CD4-positive, alpha-beta memory T cell (primary cell): ENCODE measurements at places on chromosomes 1 and 21. TPM values are rescaled to one million over a fixed set of nuclear protein-coding genes. Genes with fewer than 3 reads are reported as not detected.

Gene TTC34
- total RNA-seq, result 4.9 TPM

Gene PTPRF
- total RNA-seq, result not detected

Gene SYDE2
- 5.0 TPM for total RNA-seq

GRCh38 chr1:29380532-29380931 lies 144.2 kb downstream of the PTPRU start:
- H3K36me3 ChIP-seq, result no peaks in the 10 kb centered on the region
- DNase-seq, result no peak
- H3K4me3 ChIP-seq, result no peak overlapping the region
- no peaks in the 10 kb centered on the region for H3K27me3 ChIP-seq
- no peaks in the 10 kb centered on the region for H3K4me1 ChIP-seq

Gene UMODL1
- total RNA-seq, result 1.1 TPM

DNA sequence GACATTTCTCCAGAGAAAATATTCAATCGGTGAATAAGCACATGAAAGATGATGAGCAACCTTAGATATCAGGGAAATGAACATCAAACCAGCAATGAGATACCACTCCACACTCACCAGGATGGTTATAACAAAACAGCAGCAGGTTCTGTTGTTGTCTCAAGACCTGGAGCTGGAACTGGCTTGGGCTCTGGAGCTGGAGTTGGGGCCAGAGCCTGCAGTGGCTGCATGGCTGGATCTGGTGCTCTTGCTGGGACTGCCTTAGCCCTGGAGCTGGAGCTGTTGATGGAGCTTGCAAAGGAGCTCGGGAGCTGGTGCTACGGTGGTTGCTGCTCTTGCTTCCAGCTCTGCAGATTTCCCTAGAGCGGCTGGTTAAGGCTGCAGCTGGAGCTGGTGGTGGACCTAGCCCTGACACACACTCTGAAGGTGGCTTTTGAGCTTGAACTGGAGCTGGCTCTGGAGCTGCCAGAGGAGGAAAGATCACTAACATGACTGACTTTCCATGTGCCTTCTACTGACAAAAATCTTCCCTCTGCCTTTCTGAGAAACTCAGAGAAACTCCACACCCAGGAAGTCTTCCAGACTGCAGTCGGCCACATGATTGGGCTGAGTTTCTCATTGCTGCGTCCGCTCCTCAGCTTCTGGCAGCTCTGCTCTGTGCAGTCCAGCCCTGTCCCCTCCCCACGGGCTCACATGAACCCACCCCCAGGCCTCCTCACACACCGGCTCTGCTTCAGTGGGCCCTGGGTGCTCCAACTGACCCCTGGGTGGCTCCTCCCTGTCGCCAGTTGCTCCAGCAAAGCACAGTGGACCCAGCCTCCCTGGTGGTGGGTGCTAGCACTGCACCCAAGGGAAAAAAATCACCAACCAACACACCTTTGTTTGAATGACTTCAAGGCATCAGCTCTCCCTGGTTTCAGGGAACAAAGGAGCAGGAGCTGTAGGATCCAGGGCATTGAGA lies 139.1 kb upstream of the FMN2 start:
- no peaks in the 10 kb centered on the region for H3K4me1 ChIP-seq
- no peak overlapping the region for H3K4me3 ChIP-seq

GRCh38 chr1:83497563-83497962 lies 501.4 kb downstream of the TTLL7 start:
- H3K4me3 ChIP-seq, result no peak overlapping the region
- no peaks in the 10 kb centered on the region for H3K36me3 ChIP-seq
- no peaks in the 10 kb centered on the region for H3K27me3 ChIP-seq
- no peaks in the 10 kb centered on the region for H3K4me1 ChIP-seq

Gene TCP10L
- 1.0 TPM for total RNA-seq

Gene FOXD2
- 0.64 TPM for total RNA-seq

- no peaks in the 10 kb centered on the region for H3K27me3 ChIP-seq
- no peak overlapping the region for H3K27ac ChIP-seq
- H3K36me3 ChIP-seq, result no peaks in the 10 kb centered on the region
- H3K4me3 ChIP-seq, result no peak overlapping the region
These were observed 115.6 kb upstream of the NGF start for GRCh38 chr1:115453666-115454065.

GRCh38 chr1:78690516-78690915 lies 40.9 kb downstream of the IFI44 start:
- H3K36me3 ChIP-seq, result no peaks in the 10 kb centered on the region
- H3K27me3 ChIP-seq, result no peaks in the 10 kb centered on the region
- no peaks in the 10 kb centered on the region for H3K4me1 ChIP-seq
- H3K4me3 ChIP-seq, result no peak overlapping the region

- no peak overlapping the region for H3K27ac ChIP-seq
- no peaks in the 10 kb centered on the region for H3K4me1 ChIP-seq
- H3K27me3 ChIP-seq, result no peaks in the 10 kb centered on the region
- no peak overlapping the region for H3K4me3 ChIP-seq
- H3K36me3 ChIP-seq, result no peaks in the 10 kb centered on the region
These were observed 158.5 kb upstream of the ESRRG start for GRCh38 chr1:216881695-216882094.
